ENCODE measurements at places on chromosomes 1 and 21.

DNA sequence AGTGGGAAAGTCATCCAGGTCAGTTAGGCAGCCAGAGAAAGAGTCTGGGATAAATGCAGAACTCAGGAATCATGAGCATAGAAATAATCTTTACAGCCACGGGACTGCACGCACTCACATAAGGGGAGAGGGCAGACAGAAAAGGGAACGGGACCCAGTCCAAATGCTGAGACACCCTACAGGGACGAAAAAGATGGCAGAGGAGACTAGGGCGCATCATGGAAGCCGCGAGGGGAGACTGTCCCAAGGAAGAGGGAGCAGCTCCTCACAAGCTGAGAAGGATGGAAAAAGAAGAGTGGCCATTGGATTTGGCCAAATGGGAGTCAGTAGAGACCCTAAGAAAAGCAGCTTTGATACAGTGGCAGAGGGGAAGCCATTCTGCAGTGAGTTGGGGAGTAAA is 102.9 kb upstream of the TLR5 start:
- no peak for DNase-seq

DNA sequence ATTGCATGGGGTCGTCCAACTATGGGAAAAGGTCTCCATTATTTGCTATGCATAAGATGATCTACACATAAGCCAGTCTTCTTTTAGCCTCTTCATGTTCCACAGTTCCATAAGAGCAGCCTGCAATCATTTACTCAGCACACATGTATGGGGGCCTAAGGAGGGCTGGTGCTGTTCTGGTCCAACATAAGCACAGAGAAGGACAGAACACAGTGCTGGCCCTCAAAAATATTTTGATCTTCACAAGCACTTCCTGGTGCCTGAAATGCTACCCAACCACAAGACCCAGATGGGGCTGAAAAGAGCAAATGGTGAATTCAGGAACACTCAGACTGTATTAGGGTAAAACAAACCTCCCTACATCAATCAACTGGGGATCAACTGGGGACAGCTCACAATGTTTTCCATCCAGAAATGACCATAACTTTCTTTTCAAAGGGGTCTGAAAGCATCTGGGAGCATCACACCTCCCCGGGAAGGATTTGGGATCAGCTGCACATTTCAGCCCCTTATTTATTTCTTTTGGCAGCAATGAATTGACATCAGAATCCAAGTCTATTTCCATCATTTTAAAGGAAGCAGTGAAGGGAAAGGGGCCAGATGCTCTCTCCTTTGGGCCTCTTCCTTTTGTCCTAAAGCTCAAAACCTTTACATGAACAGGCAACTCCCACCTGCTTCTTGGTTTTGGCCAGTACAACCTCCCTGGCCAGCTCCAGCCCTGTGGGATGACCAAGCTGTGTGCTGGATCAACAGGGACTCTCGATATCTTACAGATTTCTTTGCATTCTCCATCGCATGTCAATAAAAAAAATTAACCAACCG is 45.7 kb downstream of the KCNN3 start:
- no peak for DNase-seq

DNA sequence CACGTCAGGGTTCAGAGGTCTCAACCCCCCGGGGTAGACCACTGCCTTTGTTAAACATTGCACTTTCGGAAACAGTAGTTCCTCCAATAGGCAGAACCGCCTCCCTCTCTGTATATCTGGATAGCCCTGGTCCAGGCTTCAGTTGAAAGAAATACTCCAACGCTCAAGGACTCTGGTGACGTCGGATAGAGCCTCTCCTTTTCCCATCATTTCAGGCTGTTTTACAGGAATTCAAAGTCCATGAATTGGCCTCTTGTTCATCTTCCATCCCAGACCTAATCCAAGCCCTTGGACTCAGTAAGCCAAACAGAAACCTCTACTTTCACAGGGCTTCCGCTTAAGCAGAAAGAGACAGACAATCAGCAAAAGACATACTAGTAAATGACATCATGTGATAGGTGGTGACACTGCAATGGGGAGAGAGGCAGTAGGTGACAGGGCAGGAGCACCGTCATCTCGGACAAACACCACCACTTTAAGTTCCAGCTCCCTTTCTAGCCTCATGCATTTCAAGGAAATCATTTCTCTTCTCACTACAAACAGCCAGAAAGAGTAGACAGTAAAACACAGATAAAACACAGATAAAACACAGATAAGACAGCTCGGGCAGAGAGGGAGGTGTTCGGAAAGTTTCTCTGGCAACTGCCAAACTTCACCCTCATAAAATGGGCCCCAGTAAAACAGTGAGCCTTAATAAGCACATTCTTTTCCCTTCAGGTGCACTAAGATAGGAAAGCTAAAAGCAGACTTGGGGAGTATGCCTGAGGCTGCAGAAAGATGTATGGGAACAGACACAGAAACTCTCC is 2.3 kb upstream of the PLA2G2A start:
- no peak for DNase-seq

DNA sequence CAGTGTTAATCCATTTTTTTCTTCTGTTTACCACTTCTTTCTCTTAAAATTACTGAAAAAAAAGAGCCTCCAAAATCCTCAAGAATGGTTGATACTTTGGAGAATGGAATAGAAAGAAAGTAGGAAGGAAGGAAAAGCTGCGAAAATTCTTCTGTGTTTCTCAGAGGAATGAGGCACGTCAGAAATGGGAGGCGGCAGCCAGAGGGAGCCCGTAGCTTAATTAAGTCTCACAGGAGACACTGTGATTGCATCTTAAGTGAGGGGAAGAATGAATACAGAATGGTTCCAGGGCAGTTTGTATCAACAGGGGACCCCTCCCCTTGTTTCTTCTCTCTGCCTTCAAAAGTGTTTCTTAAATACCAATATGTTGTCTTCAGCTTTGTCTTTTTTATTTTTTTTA is 1099.5 kb downstream of the PLA2G4A start:
- DNase-seq, result peak; percentile 28

DNA sequence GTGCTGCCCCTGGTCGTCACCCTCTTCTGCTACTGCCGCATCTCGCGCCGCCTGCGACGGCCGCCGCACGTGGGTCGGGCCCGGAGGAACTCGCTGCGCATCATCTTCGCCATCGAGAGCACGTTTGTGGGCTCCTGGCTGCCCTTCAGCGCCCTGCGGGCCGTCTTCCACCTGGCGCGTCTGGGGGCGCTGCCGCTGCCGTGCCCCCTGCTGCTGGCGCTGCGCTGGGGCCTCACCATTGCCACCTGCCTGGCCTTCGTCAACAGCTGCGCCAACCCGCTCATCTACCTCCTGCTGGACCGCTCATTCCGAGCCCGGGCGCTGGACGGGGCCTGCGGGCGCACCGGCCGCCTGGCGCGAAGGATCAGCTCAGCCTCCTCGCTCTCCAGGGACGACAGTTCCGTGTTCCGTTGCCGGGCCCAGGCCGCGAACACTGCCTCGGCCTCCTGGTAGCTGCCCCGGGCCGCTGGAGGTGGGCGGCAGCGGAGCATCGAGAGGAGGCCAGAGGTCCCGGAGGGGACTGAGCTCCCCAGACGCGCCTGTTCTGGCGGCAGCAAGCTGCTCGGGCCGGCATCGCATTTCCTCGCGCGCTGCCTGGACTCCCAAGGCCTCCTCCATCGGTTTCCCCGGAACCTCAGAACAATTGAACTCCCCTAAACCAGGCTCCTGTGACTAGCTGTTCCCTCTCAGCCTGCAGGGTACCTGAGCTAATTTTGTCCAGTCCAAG is 1.1 kb downstream of the GPR25 start:
- peak; percentile 85 for DNase-seq

GRCh38 chr1:77407738-77408375 is 126.0 kb downstream of the AK5 start:
- no peak for DNase-seq

- no peak for DNase-seq
Measured at GRCh38 chr1:5385956-5386355, 606.3 kb downstream of the NPHP4 start.

GRCh38 chr1:95276429-95276828 is 42.4 kb downstream of the RWDD3 start:
- no peak for DNase-seq

DNA sequence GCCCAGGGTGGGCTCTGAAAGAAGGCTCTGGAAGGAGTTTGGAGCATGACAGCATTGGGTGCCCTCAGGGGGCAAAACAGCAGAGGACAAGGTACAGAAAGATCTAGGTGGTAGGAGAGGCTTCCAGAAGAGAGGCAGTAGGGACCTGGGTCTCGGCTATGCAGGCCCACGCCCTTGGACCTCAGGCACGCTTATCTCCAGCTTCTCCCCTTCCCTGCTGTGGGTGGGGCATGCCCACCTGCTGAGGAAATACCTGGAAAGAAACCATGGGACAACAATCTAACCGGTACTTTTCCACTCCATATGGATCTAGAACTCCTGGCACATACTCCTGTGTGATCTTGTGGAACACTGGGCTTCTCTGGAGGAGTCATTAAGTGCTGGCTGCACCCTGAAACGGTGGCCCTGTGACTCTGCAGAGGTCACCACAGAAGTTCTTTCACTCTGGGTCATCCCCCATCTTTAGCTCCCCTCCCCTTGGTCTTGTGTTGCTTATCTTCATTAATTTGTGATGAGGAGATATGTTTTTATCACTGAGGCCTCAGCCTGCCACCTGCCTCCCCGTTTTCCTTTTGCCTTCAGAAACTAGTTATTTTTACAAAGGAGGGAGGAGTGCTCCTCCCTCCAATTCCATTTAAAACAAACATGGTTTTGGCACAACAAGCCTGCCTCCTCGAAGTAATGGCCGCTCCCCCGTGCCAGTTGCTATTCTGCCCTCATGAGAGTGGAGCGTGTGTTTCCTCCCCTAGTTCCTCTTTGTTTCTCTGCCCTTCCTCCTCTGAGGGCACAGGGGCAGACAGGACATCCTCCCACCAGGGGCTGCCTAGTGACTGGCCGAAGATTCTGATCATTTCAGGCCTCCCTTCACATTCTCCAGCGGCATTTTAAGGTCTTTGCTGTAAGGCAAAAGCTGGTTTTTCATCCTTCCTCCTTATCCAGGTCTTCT is 78.0 kb upstream of the ATP5PO start:
- no peak for DNase-seq

DNA sequence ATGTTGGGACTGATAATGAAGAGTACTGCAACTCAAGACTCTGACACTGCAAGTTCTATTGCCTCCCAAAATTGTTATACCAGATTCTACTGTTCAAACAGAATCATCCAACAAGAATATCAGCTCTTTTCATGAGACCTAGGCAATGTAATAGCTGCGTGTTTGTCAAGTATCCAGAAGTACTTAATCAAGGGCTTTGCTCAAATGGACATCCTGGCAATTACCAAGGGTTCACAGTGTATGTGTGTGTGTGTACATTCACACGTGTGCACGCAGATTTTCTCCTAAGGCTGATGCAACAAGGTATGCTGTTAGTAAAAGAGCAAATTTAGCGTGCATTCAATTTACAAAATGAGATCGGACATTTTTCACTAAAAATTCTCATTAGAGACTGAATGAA is 174.6 kb downstream of the GABPA start:
- no peak for DNase-seq

DNA sequence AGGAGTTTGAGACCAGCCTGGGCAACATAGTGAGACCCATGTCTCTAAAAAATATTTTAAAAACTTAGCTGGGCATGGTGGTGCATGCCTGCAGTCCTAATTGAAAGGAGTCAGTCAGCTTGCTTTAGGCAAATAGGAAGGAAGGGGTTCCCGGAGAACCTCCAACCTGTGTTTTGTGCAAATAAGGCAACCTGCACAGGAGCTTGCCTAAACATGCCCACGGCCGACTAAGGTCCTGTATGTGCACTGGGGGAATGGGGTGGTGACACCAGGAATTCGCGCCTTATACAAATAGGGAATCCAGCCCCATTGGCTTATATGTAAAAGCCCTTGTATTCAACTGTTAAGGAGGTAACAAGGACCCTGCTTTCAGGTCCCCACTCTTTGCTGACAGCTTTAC is 429.2 kb upstream of the ZP4 start:
- DNase-seq, result no peak

DNA sequence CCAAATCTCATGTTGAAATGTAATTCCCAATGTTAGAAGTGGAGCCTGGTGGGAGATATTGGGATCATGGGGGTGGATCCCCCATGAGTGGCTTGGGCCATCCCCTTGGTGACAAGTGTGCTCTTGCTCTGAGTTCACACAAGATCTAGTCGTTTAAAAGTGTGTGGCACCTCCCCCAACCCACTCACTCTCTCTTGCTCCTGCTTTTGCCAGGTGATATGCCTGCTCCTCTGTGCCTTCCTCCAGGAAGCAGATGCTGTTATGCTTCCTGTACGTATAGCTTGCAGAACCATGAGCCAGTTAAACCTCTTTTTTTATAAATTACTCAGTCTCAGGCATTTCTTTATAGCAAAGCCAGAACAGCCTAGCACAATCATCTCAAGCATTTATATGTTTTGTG is 23.0 kb upstream of the HSPA13 start:
- DNase-seq, result peak; percentile 6

DNA sequence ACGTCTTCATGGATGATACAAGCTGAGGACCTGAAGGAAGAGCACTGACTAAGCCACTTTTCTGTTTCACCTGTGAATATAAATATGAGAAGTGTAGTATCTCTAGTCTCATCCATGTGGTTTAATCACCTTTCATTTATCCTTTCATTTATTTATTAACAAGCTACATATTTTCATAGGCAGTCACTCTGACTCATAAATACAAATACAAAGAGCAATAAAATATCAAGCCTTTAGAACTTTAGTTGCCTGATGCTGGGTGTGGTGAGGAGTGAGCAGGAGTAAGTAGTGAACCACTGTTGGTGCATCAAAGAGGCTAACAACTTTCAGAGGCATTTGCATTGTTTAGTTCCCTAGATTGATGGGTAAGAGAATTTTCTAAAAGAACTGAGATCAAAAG is 269.0 kb upstream of the C1orf87 start:
- DNase-seq, result no peak

GRCh38 chr1:14599800-14600199 is 1.3 kb downstream of the KAZN start:
- DNase-seq, result no peak

DNA sequence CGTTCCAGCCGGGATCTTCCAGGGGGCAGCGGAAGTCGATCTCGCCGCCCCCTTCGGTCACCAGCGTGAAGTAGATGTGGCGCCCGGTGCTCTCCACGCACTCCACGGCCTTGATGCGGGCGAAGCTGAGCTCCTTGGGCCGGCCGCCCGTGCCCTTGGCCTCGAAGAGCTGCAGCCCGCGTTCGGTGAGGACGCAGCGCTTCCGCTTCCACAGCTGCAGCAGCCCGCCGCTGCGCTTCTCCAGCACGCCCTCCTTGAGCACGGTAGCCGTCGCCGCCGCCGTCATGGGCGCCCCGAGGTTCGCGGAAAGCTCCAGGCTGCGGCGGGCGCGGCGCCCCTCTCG is 516 bp downstream of the PHLDA3 start:
- no peak for DNase-seq

- DNase-seq, result no peak
Measured at GRCh38 chr1:220876511-220877376, 2.5 kb upstream of the HLX start.

DNA sequence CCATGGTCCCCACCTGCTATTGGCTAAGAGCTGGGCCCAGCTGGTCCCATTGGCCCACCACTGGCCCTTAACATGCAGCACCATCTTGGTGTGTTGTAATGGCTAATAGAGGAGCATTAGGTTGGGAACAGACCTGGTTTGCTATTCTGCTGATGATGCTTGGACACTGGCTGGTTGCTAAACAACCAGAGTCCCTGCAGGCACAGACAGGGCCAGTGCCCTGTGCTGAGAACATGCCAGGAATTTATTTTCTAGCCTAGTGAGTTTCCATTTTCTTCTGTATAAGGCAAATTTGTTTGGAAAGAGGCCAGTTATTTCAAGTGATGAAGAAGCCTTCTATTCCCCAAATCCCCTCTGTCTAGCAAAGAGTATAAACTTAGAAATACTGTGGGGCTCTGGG is 42.9 kb upstream of the TDRD10 start:
- no peak for DNase-seq
